Activated naive CD8-positive, alpha-beta T cell treated with anti-CD3 and anti-CD28 coated beads for 36 hours (primary cell): ENCODE measurements at places on chromosomes 2 and 18. TPM values are rescaled to one million over a fixed set of nuclear protein-coding genes. Genes with fewer than 3 reads are reported as not detected.

The SLC11A1 gene
- total RNA-seq: 0.08 TPM

The TNFRSF11A gene
- 2.4 TPM for total RNA-seq

The PROKR1 gene
- total RNA-seq: 0.52 TPM

The RETREG2 gene
- 54.2 TPM for total RNA-seq

The EFEMP1 gene
- total RNA-seq: not detected

GRCh38 chr2:120737340-120738101 lies 1.9 kb downstream of the GLI2 start:
- no peak overlapping the region for H3K4me3 ChIP-seq
- H3K27ac ChIP-seq: no peak overlapping the region
- peaks cover 83% of the 10 kb centered on the region for H3K27me3 ChIP-seq
- DNase-seq: no peak
- no peaks in the 10 kb centered on the region for H3K36me3 ChIP-seq

DNA sequence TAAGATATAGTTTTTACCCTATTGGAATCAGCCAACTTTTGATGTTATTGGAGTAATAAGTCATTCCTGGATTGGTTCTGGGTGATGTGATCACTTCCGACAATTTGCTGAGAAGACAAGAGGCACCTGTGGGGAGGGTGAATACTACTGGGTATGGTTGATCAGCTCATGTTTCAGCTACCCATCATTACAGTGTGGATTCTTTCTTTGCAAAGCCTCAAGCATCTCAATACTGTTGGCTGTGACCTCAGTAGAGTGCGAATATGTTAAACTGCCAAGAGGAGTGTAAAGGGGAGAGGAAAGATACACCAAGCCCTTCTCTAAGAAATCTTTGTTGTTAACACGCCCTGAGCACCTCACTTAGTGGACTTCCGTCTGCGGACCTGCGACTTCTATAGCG lies 317.7 kb downstream of the TDRD15 start:
- no peaks in the 10 kb centered on the region for H3K4me1 ChIP-seq
- no peaks in the 10 kb centered on the region for H3K27me3 ChIP-seq
- DNase-seq: no peak
- H3K27ac ChIP-seq: no peak overlapping the region
- H3K36me3 ChIP-seq: no peaks in the 10 kb centered on the region

GRCh38 chr2:72562451-72563153 lies 263.2 kb downstream of the EXOC6B start:
- peaks cover 7% of the 10 kb centered on the region for H3K4me1 ChIP-seq
- H3K4me3 ChIP-seq: no peak overlapping the region
- no peaks in the 10 kb centered on the region for H3K27me3 ChIP-seq
- H3K36me3 ChIP-seq: peaks cover 10% of the 10 kb centered on the region
- DNase-seq: no peak
- H3K27ac ChIP-seq: no peak overlapping the region

DNA sequence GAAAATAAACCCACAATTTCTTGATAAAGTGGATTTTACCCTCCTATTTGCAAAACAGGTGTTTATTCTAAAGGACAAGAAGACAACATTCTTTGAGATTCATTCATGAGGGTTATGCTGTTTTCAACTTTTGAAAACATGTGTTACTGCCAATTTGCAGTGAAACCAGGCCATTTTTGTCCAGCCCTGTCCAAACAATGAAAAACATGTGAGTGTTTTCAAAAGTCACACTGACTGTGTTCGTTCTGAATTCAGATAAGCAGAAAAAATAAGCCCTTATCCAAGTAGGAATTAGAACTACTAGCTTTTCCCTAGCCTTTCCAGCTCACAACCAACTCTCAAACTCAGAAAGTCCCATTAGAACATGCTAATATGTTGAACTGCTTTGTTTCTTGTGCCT lies 148.1 kb upstream of the PID1 start:
- H3K27ac ChIP-seq: no peak overlapping the region
- no peaks in the 10 kb centered on the region for H3K4me1 ChIP-seq
- H3K36me3 ChIP-seq: no peaks in the 10 kb centered on the region
- H3K27me3 ChIP-seq: no peaks in the 10 kb centered on the region
- DNase-seq: no peak

GRCh38 chr2:66441581-66442320 lies 6.8 kb downstream of the MEIS1 start:
- H3K4me1 ChIP-seq: peaks cover 10% of the 10 kb centered on the region
- no peak overlapping the region for H3K27ac ChIP-seq
- H3K27me3 ChIP-seq: peaks cover 90% of the 10 kb centered on the region
- H3K36me3 ChIP-seq: no peaks in the 10 kb centered on the region
- DNase-seq: no peak

DNA sequence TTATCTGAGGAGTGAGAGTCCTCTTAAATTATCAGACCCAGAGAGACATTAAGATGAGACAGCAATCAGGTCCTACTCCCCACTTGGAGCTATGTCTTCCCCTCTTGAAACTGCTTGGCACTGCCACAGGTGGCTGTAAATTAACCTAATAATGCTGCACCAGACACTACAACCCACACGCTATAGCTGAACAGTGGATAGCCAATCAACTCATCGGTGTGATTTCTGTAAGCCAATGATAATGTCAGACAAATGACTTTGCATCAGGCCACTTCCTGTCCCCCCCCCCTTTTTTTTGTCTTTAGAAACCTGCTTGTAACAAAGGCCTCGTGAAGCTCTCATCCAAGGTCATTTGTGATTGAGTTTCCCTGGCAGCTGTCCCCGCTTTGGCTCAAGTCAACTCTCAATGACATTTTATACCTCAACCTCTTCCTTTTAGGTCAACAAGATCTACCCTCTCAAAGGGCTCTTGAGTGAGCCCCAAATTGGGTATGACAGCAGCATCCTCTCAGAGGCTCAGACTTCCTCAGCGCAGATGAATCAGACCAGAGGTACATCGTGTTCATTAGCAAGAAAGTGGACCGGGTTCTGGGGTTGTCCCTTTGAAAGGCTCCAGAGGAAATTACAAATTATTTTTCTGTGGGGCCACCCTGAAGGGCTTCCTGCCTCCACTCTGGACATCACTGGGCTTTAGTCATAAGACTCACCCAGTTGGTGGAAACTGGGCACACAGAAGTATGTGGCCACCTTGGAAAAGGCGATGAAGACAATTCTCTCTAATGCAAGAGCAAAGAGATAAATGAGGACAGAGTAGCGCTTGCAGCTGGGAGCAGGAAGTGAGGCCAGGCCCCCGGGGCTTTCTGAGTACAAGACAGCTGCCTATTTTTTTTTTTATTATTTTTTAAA lies 73.6 kb downstream of the COPS8 start:
- H3K4me1 ChIP-seq: peaks cover 36% of the 10 kb centered on the region
- DNase-seq: no peak
- no peak overlapping the region for H3K4me3 ChIP-seq
- no peaks in the 10 kb centered on the region for H3K36me3 ChIP-seq

GRCh38 chr2:118978064-118978463 lies 36.1 kb downstream of the MARCO start:
- DNase-seq: no peak
- no peaks in the 10 kb centered on the region for H3K4me1 ChIP-seq
- no peak overlapping the region for H3K4me3 ChIP-seq
- H3K27me3 ChIP-seq: peaks cover 7% of the 10 kb centered on the region
- H3K27ac ChIP-seq: no peak overlapping the region
- no peaks in the 10 kb centered on the region for H3K36me3 ChIP-seq

- peaks cover 35% of the 10 kb centered on the region for H3K36me3 ChIP-seq
- peaks cover 67% of the 10 kb centered on the region for H3K4me1 ChIP-seq
- no peak overlapping the region for H3K4me3 ChIP-seq
- no peaks in the 10 kb centered on the region for H3K27me3 ChIP-seq
- DNase-seq: no peak
- no peak overlapping the region for H3K27ac ChIP-seq
These were observed 14.9 kb downstream of the PPP3R1 start for GRCh38 chr2:68237404-68237803.

- H3K4me3 ChIP-seq: no peak overlapping the region
- peaks cover 17% of the 10 kb centered on the region for H3K27me3 ChIP-seq
- no peak for DNase-seq
- peaks cover 4% of the 10 kb centered on the region for H3K4me1 ChIP-seq
- H3K27ac ChIP-seq: no peak overlapping the region
These were observed 49.3 kb downstream of the LYPD6B start for GRCh38 chr2:149087751-149088150.

DNA sequence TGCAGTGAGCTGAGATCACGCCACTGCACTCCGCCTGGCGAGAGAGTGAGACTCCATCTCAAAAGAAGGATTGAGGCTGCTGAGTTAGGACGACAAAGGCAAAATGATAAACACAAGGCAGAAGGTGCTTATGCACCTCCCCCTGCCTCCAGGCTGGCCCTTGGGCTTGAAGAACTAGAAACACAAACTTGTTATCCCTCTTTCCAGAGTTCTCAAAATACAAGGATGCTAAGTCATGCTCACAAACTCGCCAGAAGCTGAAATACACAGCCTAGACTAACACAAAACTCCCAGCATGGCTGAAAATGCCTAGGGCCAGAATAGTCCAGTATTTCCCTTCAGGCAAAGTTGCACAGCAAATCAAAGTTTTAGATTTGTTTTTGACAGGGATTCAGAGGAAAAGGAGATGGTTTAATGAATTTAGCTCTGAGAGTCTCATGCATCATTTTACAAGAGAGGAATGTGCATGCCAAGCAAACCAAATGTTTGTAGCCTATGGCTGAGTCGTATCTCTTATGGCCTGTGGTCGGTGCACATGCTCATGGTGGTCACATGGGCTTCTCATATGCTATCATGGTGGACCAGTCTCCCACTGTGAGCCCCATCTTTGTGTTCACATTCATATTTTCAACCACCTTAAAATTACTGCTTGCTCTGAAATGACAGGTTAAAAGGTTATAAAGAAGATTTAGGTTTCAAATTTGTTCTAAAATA lies 16.2 kb upstream of the MREG start:
- DNase-seq: peak; percentile 14
- H3K4me3 ChIP-seq: no peak overlapping the region
- H3K27me3 ChIP-seq: no peaks in the 10 kb centered on the region
- H3K36me3 ChIP-seq: peaks cover 11% of the 10 kb centered on the region
- H3K4me1 ChIP-seq: peaks cover 38% of the 10 kb centered on the region

GRCh38 chr18:3246635-3247239 lies 864 bp upstream of the MYL12A start:
- peaks cover 33% of the 10 kb centered on the region for H3K36me3 ChIP-seq
- peak overlapping the region; percentile 83 for H3K4me3 ChIP-seq
- H3K4me1 ChIP-seq: peaks cover 34% of the 10 kb centered on the region
- peak overlapping the region; percentile 92 for H3K27ac ChIP-seq
- no peaks in the 10 kb centered on the region for H3K27me3 ChIP-seq

DNA sequence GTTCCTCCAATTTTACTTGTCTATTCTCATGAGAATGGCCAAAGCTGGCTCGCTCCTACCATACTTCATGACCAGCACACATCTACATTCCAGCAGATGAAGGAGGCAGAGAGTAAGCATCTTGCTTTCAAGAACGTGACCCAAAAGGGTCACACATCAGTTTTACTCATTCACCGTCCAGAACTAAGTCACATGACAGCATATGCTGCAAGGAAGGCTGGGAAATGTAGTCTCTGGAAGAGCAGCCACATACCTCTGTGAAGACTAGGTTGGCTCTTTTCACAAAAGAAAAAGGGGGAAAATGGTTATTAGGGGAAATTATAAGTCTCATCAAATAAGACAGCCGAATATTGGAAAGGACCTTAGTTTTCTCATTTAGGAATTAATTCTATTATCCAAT lies 835.3 kb downstream of the EPHA4 start:
- no peak overlapping the region for H3K4me3 ChIP-seq
- no peak overlapping the region for H3K27ac ChIP-seq
- no peaks in the 10 kb centered on the region for H3K36me3 ChIP-seq
- no peaks in the 10 kb centered on the region for H3K27me3 ChIP-seq
- H3K4me1 ChIP-seq: no peaks in the 10 kb centered on the region
- DNase-seq: no peak

GRCh38 chr2:11234309-11234708 lies 79.0 kb downstream of the SLC66A3 start:
- peaks cover 10% of the 10 kb centered on the region for H3K4me1 ChIP-seq
- no peak for DNase-seq
- H3K27me3 ChIP-seq: no peaks in the 10 kb centered on the region
- no peak overlapping the region for H3K27ac ChIP-seq
- no peak overlapping the region for H3K4me3 ChIP-seq
- peaks cover 4% of the 10 kb centered on the region for H3K36me3 ChIP-seq

DNA sequence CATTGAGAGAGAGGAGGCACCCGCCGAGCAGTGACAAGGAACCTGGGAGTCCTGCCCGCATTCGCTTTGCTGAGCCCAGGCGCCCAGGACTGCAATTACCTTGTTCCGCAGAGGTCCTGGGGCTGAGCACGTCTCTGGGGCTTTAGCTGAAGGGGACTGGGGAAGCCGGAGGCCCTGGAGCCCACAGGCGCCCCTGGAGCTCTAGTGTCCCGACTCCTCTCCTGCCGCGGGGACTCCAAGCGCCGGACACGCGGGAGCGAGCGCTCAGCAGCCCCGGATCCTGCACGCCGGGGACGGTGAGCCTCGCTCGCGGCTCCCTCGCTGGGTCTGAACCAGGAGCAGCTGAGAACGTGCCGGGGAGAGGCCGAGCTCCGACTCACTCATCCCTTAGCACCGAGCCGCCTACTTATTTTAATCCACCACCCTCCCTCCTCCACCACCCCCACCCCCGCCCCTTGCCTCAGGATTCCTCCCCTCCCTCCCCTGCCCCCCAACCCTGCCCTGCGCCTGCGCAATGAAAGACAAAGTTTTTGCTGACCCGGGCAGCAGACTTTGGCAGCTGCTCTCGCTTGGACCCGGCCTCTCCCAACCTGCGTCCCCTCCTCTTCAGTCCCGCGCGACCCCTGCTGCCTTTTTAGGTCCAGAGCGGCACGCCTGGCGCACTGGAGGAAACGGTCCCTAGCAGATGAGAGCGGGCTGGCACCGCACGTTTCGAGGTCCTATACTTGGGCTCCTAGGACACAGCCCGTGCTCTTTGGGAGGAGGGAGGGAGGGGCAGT lies at the start of gene OSR1:
OSR1 (minus strand) TSS at position 382 of the 779 bp plus-strand sequence. CDS start 4,818 bp downstream, outside the sequence.
- H3K36me3 ChIP-seq: no peaks in the 10 kb centered on the region
- no peak within 1 kb of the TSS for H3K27ac ChIP-seq
- DNase-seq: no peak
- H3K4me1 ChIP-seq: peaks cover 42% of the 10 kb centered on the region

- H3K4me1 ChIP-seq: no peaks in the 10 kb centered on the region
- H3K36me3 ChIP-seq: no peaks in the 10 kb centered on the region
- H3K27ac ChIP-seq: no peak overlapping the region
These were observed 86.8 kb upstream of the GULP1 start for GRCh38 chr2:188204824-188205223.

DNA sequence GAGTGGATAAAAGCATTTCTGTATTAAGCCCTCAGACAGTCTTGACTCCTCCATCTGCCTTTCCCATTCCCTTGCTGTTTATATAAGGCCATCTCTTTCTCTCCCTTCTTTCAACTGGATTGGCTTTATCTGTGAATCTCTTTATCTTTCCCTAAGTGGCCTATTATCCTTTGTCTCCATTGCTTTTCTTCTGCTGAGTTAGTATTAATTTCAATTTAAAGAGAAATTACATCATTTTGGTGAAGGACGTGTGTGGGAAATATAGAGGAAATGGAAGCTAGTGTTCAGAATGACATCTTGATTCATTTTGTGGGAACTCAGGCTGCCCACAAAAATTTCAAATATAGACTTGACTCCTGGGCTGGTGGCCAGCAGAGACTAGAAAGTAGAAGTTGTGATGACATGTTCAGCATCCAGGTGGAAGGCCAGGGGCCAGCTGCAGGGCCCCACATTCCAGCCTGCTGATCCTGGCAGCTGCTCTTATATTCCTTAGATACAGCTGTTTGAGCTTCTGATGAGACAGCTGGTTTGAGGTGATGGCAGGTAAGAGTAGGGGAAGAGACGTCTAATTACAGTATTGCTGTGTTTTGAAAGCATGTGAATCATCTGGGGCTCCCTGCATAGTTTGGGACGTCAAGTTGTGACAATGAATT lies 52.3 kb downstream of the DIS3L2 start:
- no peaks in the 10 kb centered on the region for H3K27me3 ChIP-seq
- H3K27ac ChIP-seq: no peak overlapping the region
- H3K4me3 ChIP-seq: no peak overlapping the region

GRCh38 chr2:85668009-85668856 lies at the start of gene SFTPB:
TSS of gene SFTPB (minus strand) at chr2:85668199. CDS start at chr2:85668183, 16 bp downstream.
- H3K27me3 ChIP-seq: no peaks in the 10 kb centered on the region
- no peak within 1 kb of the TSS for H3K4me3 ChIP-seq
- H3K27ac ChIP-seq: no peak within 1 kb of the TSS
- DNase-seq: no peak
